Stimulated activated CD4-positive, alpha-beta T cell treated with anti-CD3 and anti-CD28 coated beads, Interleukin-4, amount 100 ng/mL, for 1 hour (primary cell): ENCODE measurements at places on chromosomes 16 and 17.

DNA sequence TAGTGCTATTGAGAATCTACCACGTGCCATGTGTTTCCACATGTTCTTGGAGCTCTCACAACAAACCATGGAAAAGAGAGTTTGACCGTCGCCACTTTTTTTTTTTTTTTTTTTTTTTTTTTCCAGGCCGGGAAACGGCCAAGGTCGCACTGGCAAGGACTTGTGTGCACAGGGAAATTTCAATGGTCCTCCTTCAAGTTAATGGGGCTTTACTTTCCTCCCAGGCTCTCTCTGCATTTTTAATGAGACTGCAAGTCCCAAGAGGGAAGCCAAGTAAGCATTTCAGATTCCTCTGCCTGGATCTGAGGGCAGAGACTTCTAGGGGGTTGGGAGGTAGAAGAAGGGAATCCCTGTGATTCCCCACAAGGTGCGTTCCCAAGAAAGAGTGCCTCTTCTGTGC is 94.7 kb upstream of the MPHOSPH6 start:
- no peak for DNase-seq

GRCh38 chr17:219696-220095 is 38.2 kb upstream of the DOC2B start:
- no peak for DNase-seq

DNA sequence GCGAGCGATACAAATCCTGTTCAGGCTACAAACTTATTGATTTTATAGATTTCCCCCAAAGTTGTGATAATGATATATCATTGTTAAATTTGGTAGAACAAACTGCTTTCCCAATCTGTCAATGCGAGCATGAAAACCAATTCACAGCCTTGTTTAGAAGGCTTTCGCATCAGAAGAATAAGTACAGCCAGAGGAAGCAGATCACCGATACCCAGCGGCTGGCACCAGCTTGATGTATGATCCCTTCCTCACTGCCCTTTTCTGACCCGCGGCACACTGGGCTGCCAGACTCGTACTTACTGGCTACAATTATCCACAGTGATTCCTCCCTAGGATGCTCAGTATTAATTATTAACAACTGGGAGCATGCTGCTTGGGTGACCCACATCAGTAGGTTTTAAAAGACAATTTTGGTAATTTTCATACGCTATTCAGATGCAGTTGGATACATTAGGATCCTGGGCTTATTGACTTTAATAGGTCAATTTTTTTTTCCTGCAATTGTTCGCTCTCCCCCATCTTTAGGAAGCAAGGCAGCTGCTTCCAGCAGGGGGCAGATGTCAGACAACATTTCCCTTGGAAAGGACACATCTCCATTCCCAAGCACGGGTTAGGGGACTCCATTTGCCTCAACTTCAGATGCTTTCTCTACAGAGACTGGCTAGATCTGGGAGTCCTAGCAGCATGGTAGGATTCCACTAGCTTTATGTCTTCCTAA is 582.7 kb upstream of the PSMD7 start:
- DNase-seq: no peak

DNA sequence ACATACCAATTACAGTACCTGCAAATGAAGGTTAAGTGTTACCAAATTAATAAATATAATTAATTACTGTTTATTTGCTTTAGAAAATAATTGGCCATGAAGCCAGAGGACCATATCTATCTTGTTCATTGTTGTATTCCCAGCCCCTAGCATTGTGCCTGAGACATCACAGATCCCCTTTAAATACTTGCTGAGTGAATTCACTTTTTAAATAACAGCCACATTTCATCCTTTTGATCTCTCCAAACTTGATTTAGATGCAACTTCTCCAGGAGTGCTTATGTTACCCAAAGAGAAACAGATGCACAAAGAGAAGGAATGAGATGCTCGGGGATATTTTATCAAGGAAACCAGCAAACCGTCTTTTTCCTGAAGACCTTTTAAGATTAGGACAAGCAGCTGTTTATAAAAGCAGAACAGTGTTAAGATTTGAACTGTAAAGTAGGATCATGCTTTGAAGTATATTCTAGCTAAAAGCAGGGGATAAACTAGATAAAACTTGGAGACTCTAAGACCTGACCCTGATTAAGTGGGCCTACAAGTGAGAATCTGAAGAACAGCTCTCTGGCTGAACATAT is 66.3 kb downstream of the CHD9 start:
- no peak for DNase-seq

- no peak for DNase-seq
Measured at GRCh38 chr16:89853306-89853993, 19.9 kb upstream of the TCF25 start.

DNA sequence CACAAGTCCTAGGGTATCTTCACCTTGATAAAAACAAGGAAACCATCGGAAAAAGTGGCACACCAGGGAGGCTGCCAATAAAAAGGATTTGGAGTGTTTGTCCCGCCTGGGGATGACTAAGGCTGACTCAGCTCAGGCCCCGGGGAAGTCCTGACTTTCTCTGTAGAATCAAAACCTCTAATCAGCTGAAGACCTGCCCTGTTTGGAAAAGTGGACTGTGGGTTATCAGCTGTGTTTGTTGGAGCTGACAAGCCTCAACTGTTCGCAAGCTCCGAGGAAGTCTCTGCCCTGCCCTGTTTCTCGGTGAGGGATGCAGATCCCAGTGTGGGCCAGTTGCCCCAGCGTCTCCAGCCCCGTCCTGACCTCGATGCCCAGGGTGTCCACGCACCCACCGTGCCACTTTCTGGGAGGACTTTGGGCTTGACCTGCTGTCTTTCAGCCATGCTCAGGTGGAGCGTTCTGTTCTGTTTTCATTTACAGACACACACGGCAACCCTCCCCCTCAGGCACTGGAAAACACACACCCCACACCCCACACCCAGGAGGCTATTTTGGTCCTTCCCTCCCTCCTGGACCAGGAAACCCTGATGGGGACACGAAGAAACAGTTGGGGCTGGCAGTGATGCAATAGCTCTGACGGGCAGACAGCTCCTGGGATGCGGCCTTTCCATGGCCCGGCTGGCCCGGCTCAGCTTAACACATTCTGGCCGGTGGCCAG is 27.6 kb upstream of the PITPNA start:
- DNase-seq: no peak

DNA sequence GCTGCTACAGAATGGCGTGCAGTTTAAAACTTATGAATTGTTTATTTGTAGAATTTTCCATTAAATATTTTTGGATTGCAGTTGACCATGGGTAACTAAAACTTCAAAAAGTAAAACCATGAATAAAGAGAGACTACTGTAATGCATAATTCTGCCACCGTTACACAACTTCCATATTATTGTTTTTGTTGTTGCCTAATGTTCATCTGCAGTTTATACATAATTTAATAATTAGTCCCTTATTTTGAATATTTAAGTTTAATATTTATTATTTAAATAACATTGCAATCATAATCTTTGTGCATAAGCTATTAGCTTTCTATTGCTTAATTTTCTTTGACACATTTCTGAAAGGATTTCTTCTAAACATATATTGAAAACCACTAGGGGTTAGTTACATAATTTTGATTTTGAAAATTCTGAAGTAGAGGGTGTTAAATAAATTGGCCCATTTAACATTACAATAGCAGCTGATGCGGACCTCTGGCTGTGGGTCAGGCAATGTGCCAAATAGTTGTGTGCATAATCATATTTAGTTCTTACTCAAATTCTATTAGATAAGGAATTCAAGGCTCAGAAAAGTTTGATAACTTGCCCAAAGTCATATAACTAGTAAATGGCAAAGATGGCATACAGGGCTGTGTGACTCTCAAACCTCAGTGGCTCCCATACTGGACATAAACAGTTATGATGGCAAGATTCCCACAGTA is 31.1 kb downstream of the PPM1E start:
- DNase-seq: no peak

DNA sequence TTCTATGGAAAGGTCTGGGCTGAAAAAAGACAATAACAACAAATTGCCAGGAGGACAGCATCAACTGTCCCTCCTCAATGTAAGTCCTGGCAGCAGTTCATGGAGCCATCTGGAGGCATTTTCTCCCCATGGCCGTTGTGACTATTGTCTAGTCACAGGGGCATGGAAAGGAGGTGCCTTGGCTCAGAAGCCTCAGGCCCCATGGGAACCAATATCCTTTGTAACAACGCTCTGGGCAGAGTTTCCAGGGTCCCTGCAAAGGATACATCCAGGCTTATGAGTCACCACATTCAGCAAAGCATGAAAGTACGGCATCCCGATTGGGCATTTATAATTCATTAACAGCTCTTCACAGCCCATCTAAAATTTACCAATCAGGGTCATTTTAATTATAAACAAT is 85.2 kb downstream of the GLG1 start:
- DNase-seq: no peak

DNA sequence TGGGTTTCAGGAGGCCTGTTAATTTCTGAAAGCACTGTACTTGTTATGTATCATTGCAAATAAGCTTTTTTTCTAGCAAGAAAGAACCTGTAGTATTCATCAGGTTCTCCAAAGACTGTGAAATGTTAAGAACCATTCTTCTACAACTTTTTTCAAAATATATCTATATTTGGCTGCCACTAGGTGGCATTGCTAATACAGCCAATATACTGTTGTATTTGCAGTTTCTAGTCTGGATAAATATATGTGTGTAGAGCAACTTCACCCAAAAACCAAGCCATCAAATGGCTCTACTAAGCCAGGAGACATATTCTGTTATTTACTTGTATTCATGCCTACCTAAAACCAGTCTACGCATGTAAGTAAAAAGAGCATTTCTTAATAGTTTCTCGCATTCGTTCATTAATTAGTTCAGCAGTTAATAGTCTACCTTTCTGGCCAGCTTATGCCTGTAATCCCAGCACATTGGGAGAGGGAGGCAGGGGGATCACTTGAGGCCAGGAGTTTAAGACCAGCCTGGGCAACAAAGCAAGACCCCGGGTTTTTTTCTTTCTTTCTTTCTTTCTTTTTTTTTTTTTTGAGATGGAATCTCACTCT is 39.5 kb downstream of the VMP1 start:
- DNase-seq: no peak

DNA sequence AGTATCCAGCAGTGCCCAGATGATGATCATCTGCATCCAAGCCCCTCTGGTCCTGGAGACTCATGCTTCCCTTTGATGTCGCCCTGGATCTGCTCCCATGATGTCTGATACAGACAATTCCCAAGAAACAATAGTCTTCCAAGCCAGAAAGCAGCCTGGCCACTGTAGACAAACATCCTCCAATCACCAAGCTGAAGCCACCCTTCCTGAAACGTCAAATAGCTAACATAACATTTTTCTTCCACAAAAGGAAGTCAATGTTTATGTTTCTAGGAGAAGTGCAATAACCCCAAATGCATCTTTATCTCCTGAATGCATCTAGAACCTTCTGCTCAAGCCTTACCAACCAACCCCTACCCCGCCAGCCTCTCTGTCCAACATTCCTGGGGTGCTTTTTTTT is 1.2 kb upstream of the DPEP2 start:
- DNase-seq: no peak

- no peak for DNase-seq
Measured at GRCh38 chr17:74882517-74883240, 9.9 kb upstream of the FDXR start.

- DNase-seq: no peak
Measured at GRCh38 chr17:38914741-38915638, 10.4 kb upstream of the LASP1NB start.

- DNase-seq: no peak
Measured at GRCh38 chr16:86031141-86031678, 132.2 kb downstream of the IRF8 start.

- DNase-seq: no peak
Measured at GRCh38 chr17:10739386-10739785, 9.6 kb upstream of the TMEM220 start.

- no peak for DNase-seq
Measured at GRCh38 chr16:56728980-56729734, 772 bp upstream of the NUP93 start.

- DNase-seq: no peak
Measured at GRCh38 chr16:88636488-88637265, 1.7 kb upstream of the IL17C start.

DNA sequence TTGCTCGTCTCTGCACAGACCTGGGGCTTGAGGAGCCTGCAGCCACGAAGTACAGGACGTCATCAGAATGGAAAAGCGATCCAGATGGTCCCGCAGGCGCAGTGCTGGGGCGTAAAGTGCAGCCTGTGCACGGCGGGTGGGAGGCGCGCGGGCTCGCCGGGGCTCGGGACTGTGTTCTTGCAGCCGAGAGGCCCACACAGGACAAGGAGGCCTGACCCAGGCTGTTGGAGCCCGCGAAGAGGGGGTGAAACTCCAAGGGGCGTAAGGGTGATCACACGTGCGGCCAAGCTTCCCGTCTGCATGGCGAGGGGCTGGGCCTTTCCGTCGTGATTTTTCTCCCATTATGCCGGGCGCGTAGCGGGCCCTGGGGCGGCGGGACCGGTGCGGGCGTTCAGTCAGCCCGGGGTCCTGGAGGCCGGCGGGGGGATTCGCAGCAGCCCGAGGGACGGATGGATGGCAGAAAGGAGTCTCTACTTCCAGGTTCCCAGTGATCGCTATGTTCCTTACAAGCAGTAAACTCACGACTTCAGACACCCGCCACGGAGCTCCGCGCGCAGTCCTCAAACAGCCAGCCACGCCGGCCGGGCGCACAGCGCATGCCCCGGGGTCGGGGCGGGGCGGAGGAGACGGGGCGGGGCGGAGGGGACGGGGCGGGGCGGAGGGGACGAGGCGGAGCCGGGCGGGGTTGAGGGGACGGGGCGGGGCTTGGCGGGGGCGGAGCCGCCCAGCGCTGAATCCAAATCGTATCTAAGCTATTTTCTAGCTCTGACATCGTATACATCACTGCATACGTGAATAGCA is 141.0 kb upstream of the KCNJ18 start:
- DNase-seq: peak; percentile 83

- no peak for DNase-seq
Measured at GRCh38 chr16:82891424-82891823, 264.7 kb downstream of the CDH13 start.

- DNase-seq: no peak
Measured at GRCh38 chr17:1173432-1174262, 6.1 kb downstream of the ABR start.

DNA sequence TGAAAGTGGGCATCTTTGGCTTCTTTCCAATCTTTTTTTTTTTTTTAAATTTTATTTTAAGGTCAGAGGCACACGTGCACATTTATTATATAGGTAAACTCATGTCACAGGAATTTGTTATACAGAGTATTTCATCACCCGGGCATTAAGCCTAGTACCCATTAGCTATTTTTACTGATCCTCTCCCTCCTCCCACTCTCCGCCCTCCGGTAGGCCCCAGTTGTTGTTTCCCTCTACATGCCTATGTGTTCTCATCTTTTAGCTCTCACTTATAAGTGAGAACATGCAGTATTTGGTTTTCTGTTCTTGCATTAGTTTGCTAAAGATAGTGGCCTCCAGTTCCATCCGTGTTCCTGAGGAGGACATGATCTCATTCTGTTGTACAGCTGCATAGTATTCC is 108.5 kb downstream of the CYB561 start:
- no peak for DNase-seq

GRCh38 chr16:77838597-77839255 is 50.4 kb downstream of the VAT1L start:
- no peak for DNase-seq

DNA sequence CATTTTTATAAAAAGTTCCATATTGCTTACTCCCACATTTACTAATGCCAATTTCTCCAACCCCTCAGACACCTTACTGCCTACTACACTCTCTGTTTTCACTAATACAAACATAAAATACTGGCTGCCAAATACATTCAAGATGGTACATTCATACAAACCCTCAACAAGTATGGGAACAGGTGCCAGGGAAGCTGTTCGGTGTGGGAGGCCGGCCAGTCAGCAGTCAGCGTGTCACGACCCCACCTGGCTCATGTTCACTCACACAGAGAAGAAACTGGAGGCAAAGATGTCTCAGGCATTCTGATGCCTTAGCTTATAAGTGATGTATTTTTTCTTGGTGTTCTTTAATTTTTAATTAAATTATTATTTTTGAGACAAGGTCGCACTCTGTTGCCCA is 42.4 kb upstream of the TRAP1 start:
- DNase-seq: no peak
